ENCODE measurements at places on chromosomes 2 and 18.

DNA sequence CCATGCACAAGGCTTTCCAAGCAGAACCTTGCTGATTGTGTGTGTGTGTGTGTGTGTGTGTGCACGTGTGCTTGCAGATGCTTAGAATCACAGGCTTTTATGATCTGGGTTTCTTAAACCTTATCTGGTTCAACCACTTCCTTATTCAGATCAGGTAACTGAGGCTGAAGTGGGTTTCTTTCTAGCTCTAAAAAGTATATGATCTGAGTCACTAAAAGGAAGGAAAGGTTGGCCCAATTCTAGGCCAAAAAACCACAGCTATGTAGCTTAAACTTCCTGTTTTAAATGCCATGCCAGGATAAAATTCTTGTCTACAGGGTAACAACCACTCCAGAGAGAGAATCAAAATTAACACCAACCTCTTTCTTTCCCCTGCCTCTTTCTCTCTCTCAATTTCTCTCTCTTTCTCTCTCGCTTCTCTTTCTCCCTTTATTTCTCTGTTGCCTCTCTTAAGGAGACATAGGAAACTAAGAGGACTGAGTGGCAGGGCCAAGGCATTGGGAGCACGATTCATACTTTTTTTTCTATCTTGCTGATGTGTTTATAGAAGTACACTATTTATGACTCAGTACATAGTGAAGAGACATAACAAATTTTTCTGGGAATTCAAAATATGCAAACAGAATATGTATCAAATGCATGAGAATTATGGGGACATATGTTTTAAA, 140.3 kb downstream of the TRIB2 start:
- no peak for DNase-seq

GRCh38 chr2:150620416-150620815, 132.9 kb upstream of the RND3 start:
- DNase-seq, result no peak

DNA sequence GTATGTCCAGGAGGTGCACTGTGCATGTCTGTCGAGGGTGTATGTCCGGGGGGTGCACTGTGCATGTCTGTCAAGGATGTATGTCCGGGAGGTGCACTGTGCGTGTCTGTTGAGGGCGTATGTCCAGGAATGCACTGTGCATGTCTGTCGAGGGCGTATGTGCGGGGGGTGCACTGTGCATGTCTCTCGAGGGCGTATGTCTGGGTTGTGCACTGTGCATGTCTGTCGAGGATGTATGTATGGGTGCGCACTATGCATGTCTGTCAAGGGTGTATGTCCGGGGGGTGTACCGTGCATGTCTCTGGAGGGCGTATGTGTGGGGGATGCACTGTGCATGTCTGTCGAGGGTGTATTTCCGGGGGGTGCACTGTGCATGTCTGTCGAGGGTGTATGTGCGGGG, 249.3 kb upstream of the MYT1L start:
- no peak for DNase-seq

DNA sequence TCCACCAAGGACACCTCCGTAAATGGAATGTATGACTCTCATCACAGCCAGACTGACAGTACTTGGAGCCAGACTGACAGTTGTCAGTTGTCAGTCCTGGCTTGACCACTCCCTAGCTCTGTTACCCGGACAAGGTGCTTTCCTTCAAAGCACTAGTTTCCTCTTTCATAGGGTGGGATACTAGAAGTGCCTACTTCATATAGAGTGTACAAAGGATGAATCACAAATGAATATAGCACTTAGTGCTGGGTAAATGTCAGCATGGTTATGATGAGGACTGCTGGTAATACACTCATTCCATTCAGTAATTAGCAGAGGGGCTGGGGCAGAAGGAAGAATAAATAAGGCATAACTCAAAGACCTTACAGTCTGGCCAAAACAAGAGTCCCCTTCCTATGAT, 91.4 kb downstream of the ARL4C start:
- no peak for DNase-seq

- no peak for DNase-seq
Measured at GRCh38 chr2:147925886-147926285, 81.1 kb downstream of the ACVR2A start.

DNA sequence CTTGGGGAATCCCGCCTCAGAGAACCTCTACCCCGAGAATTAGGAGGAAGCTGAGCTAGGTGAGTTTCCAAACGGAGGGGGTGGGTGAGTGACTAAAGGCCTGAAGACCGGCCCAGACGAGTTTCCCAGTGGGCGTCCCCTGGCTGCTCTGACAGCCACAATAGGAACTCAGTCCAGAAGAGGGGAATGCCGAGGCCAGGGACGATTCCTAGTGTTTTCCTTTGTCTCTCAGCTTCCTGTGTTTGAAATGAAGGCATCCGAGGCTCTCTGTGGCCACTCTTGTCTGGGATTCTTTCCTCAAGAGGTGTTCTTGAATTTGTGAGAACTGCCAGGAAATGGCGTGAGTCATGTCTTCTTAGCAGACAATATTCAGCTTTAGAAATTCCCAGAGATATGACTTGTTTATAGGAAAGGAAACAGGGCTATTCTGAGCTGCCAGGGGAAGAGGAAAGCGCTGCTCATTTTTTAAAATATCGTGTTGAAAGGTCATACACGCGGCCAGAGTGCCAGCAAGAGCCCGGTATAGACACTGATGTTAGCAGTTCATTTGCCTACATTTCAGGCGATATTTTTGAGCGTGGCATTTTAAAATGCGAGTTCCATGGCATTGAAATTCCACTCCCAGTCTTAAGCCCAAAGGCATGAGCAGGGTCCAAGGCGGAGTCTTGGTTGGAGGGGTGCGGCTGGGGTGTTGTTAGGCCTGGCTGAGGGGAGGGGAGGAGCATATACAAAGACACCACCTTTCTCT, 169.1 kb upstream of the KLF7 start:
- DNase-seq, result no peak

DNA sequence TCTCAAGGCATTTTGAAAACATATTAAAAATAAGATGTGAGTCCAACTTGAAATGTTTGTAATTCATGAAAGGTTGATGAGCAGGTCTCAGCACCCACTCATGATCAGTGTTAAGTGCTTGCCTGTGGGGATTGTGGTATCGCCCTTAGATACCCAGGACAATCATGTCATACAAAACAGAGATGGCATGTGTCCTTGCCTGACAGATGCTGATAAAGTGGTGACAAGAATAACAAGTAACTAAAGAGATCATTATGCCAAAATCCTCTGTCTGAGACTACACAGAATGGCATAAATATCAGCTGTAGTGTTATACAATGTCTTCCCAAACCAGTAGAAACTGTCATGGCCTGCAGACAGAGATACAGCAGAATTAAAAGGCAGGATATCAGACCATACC, 930.3 kb downstream of the SUCLG1 start:
- DNase-seq, result no peak

DNA sequence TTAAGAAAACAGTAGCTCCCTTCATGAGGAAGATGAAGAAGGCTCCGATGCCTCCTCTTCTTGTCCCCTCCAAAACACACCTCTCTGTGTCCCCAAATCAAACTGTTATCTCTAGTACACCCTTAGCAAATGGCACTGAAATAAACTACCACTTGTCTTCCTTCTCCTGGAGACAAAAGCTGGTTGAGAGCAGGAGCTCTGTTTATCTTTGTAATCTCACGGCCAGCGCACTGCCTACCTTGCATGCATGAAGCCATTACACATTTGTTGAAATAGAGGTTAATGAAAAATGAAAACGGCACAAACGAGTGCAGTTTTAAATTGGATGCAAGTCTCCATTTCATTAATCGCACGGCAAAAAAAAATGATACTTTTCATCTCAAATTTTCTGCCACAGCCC, 113.7 kb downstream of the EPB41L3 start:
- peak; percentile 23 for DNase-seq

GRCh38 chr18:62498616-62499262, 24.1 kb upstream of the ZCCHC2 start:
- no peak for DNase-seq

- no peak for DNase-seq
Measured at GRCh38 chr2:44582363-44583008, 220.7 kb downstream of the CAMKMT start.

GRCh38 chr2:40271094-40271493, 180.8 kb downstream of the SLC8A1 start:
- DNase-seq, result no peak

DNA sequence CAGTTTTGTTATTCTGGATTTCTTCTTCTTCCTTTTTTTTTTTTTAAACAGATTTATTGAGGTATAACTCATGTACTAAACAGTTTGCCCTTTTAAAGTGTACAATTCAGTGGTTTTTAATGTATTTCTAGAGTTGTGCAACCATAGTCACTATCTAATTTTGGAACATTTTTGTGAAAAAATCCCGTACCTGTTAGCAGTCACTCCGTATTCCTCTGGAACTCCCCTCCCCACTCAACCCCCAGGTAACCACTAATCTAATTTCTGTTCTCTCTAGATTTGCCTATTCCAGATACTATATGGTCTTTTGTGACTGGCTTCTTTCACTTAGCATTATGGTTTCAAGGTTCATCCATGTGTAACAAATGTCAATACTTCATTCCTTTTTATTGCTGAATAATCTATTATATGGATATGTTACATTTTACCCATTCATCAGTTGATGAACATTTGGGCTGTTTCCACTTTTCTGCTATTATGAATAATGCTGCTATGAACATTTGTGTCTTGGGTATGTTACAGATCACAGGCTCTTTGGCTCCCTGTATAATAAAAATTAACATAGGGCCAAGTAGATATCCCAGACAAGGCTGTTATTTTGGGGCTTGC, 21.9 kb downstream of the EHBP1 start:
- DNase-seq, result no peak

- no peak for DNase-seq
Measured at GRCh38 chr18:22047485-22047884, 121.9 kb upstream of the GATA6 start.

- no peak for DNase-seq
Measured at GRCh38 chr2:74328573-74328972, 14.6 kb downstream of the SLC4A5 start.

DNA sequence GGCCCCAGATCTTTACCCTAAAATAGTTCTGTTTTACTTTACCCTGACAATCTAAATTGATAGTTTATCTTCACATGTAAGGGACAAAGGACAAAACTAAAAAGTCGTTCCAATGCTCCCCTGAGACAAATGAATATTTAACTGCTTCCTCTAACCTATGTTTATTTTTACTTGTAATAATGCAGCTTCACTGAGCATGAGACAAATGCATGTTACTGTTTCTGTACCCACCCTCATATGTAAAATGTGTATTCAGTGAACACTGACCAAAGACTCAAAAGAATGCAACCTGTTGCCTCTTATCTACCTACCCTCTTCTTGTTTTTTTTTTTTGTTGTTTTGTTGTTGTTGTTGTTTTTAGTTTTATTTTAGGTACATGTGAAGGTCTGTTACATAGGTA, 1570.9 kb upstream of the SLC39A10 start:
- DNase-seq, result no peak

DNA sequence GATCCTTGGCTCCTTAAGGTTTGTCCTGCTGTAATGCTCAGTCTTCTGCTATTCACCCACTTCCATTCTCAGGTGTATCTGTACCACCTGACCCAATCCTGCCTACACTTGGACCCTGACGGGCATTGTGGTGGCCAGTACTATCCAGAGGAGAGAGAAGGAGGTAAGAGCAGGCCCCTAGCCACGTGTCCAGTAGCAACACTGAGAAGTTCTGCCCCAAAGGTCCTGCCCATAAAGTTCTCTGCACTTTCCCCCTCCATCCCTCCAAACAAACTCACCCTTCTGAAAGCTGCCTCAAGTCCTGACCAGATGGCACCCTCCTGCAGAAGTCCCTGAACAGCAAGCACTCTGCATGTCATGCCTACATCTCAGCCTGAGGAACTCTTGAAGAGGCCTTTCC, 18.3 kb downstream of the TTC32 start:
- DNase-seq, result no peak

DNA sequence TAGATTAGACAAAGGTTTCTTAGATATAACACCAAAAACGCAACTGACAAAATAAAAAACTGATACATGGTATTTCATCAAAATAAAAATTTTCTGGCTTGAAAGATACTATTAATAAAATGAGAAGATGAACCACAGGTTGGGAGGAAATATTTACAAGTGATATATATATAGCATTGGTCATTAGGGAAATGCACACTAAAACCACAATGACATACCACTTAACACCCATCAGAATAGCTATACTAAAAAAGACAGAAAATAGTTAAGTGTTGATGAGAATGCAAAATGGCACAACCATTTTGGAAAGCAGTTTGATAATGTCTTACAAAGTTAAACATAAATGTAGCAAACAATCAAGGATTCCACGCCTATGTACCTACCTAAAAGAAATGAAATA, 83.9 kb downstream of the SLC66A3 start:
- DNase-seq, result no peak

DNA sequence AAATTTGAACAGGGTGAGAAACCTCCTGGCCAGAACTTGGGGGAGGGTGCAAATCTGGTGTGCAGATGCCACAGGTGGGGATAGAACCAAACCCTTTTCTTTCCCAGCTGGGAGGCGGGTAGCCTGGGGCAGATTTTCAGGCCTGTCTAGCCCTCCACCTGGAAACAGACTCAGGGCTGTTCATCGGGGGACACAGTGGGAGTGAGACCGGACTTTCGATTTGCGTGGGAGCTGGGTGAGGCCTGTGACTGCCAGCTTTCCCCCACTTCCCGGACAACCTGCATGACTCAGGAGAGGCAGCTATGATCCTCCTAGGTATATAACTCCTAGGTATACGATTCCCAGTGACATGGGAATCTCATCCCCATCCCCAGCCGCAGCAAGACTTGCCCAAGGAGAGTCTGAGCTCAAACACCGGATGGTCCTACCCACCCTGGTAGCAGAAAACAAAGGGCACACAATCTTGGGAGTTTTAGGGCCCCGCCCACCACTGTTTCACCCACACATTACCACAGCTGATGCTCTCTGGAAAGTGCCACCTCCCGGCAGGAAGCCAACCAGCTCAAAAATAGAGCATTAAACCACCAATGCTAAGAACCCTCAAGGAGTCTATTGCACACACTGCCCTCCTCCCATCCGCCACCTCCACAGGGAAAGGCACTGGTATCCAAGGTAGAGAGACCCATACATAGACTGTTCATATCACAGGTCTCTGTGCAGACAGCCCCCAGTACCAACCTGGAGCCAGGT, 92.5 kb downstream of the BARD1 start:
- DNase-seq, result no peak

GRCh38 chr2:62724886-62725711, 19.6 kb downstream of the EHBP1 start:
- no peak for DNase-seq

- no peak for DNase-seq
Measured at GRCh38 chr2:225293638-225294037, 105.9 kb upstream of the NYAP2 start.

DNA sequence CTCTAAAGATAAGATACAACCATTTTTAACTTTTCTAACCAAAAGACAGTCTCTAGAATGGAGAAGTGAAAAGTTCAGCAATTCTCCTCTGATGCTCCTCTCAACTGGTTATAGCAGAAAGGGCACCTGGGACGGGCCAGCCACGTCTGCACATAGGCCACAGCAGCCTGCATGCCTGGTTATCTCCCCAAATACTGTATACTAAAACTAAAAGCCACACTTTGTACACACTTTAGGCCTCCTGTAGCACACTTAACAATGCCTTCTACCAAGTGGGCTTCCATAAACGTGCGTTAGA, 179.1 kb downstream of the ANKRD44 start:
- DNase-seq, result no peak

Measured in NCI-H510A (cell line).